AG08395 (cell line): ENCODE measurements at places on chromosomes 4 and X.
A peak's percentile ranks its signal among the peaks of the same experiment; 100 is the strongest.

DNA sequence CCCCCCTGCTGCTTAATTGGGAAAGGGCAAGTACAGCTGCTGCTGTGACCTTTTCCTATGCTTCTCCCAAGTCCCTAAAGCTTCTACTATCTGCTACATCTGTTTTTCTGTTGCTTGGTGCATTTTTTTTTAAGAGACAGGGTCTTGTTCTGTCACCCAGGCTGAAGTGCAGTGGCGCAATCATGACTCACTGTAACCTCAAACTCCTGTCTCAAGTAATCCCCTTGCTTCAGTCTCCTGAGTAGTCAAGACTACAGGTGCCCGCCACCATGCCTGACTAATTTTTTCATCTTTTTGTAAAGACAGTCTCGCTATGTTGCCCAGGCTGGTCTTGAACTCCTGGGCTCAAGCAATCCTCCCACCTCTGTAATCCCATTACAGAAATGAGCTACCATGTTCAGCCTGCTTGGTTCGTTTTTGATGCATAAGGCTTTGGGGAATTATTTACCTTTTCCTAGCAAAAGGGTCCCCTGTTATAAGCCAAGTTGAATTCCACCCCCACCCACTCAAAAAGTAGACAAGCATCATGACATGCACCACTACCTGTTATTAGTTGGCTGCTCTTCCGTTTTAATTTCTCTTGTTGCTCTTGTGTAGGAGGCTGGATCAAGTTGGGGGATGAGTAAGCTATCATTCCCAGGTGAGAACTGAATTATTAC is 39.6 kb downstream of the DGKK start:
- no peak for DNase-seq

DNA sequence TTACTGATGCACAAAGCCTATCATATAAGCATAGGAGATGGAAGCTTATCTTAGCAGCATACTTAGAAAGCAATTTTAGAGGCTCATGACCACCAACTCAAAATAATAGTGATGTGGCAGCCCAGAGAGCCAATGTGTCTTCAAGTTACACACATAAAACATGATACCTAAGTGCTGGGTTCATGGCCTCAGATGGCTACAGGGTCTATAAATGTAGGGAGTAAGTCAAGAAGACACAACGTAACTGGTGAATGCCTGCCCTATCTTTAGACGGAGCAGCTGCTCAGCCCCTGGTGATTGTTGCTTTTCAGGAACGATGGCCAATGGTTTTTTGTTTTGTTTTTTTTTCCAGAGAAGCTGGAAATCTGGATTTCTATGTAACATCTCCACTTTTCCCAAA is 42.8 kb downstream of the RNF150 start:
- DNase-seq, result no peak

- no peak for DNase-seq
Observed at GRCh38 chr4:151322570-151322969, 2.8 kb downstream of the SH3D19 start.

- no peak for DNase-seq
Observed at GRCh38 chr4:161336016-161336530, 827.7 kb downstream of the FSTL5 start.

- no peak for DNase-seq
Observed at GRCh38 chr4:188433741-188434315, 294.6 kb downstream of the TRIML1 start.

DNA sequence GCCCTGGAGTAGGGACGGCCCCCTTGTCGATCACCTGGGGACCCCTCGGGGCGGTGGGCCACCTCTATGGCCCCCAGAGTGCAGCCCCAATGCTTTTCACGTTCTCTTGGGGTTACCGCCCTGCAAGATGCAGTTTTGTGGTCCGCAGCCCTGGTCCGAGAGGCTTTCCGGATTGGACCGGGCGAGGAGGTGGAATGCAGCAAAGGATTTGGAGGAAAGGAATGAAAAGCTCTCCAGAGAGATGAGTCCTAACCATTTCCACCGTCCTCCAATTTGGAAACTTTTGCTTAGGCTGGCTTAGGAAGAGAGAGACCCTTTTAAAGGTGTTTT is 601 bp downstream of the SLC25A43 start:
- peak; percentile 68 for DNase-seq
